ENCODE measurements at places on chromosomes 2 and 18. TPM values are rescaled to one million over a fixed set of nuclear protein-coding genes. Genes with fewer than 3 reads are reported as not detected.

DNA sequence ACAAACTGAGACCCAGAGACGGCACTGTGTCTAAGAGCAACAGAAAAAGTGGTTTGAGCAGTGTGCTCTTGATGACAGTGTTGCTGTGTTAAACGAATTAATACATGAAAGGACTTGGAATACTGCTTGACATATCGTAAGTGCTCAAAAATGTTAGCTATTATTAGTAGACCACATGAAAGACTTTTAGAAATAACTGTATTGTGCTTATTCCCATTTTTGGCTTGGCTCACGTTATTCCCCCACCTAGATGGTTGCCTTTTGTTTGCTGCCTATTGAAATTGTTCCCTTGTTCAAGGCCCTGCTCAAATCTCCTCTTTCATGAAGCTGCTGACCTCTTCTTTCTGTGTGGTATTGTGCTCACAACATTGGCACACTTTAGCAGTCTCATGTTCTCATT lies 27.8 kb upstream of the C2orf74 start:
- H3K4me1 ChIP-seq: no peaks in the 10 kb centered on the region
- H3K27ac ChIP-seq: no peak overlapping the region
- H3K36me3 ChIP-seq: no peaks in the 10 kb centered on the region
- DNase-seq: no peak
- no peaks in the 10 kb centered on the region for H3K27me3 ChIP-seq
- no peak overlapping the region for H3K4me3 ChIP-seq

GRCh38 chr18:78564030-78564429 lies 415.6 kb upstream of the SALL3 start:
- H3K4me3 ChIP-seq: no peak overlapping the region
- no peaks in the 10 kb centered on the region for H3K36me3 ChIP-seq
- no peak for DNase-seq
- H3K27ac ChIP-seq: no peak overlapping the region

Gene PDCD1
- 0.20 TPM for total RNA-seq

Gene USP40
- total RNA-seq: 19.9 TPM

DNA sequence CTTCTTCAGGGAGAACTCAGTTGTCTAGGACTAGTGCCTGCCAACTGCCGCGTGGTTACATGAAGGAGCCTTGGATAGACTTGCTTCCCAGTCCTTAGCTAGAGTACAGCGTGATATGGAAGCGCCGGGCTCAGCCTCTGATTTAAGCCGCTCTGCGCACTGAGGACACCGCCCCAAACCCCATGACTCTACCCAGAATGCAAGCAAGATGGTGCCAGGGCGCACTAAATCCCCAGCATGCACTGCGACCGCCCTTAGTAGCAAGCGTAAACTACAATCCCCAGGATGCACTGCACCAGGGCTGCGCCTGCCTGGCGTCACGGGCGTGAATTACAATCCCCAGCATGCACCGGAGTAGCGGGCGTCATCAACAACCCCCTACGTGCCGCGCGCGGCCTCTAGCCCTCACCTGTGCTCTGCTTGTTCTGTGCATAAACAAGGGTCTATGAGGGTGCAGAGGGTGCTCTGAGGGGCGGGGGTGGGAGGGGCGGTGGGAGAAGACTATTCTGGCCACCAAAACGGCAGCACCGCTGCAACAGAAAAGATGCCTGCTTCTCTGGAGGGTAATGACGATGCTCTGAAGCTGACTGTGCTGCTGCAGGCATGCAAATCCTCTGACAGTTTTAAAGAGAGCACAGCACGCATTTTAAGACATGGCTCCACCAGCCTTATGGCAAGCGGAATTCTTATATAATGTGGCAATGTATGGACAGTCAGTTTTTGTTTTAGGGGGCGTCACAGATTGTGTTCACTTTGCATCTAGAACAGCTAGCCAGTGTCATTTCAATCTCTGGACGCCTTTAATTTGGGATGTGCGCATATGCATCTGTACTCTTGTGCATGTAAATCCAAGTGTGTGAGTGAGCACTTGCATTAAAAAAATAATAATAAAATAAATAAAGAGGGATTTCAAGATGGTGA lies 282.5 kb upstream of the MYT1L start:
- H3K36me3 ChIP-seq: no peaks in the 10 kb centered on the region
- peak overlapping the region; percentile 14 for H3K27ac ChIP-seq
- no peaks in the 10 kb centered on the region for H3K4me1 ChIP-seq
- peak; percentile 85 for DNase-seq

DNA sequence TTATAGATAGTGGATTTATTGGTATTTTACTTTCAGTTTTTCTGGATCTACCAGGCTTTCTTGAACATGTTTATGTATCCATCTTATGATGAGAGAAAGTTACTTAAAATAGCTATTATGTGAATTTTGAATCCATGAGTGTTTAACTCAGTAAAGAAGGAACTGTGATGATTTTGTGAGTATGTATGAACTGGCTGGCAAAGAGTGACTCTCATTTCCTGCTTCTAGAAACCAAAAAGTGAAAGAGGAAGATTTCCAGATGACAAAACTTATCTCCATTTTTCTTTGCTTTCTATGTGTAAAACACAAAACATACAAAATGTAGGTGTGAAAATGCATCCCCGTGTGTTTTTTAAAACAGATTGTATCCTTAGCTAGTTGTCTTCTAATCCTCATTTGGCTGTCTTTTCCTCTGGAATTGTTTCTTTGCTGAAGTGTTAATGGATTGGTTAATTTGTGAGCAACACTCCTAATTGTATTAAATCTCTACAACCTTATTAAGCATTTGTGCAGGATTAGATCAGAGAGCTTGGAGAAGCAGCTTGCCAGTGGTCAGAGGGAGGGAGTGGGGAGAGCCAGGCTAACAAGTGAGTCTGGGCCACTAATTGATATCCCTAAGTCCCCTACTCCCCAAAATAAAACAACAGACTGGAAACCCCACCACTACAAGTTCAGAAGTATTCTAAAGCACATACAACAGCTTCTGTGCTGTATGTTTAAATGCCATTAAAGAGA lies 23.9 kb downstream of the PTPRM start:
- no peak overlapping the region for H3K4me3 ChIP-seq
- no peaks in the 10 kb centered on the region for H3K4me1 ChIP-seq
- no peak for DNase-seq
- no peaks in the 10 kb centered on the region for H3K27me3 ChIP-seq

- no peak overlapping the region for H3K27ac ChIP-seq
- no peaks in the 10 kb centered on the region for H3K36me3 ChIP-seq
- H3K4me1 ChIP-seq: no peaks in the 10 kb centered on the region
- no peak for DNase-seq
- no peak overlapping the region for H3K4me3 ChIP-seq
These were observed 686.3 kb upstream of the SETBP1 start for GRCh38 chr18:43994381-43994780.

Gene KCNG2
- not detected for total RNA-seq

Gene PARD6G
- total RNA-seq: 1.5 TPM

GRCh38 chr18:59633317-59633716 lies 63.9 kb downstream of the CCBE1 start:
- no peak for DNase-seq
- H3K36me3 ChIP-seq: no peaks in the 10 kb centered on the region
- no peak overlapping the region for H3K4me3 ChIP-seq
- no peaks in the 10 kb centered on the region for H3K4me1 ChIP-seq
- no peaks in the 10 kb centered on the region for H3K27me3 ChIP-seq
- no peak overlapping the region for H3K27ac ChIP-seq

GRCh38 chr2:101710471-101711318 lies 13.2 kb downstream of the MAP4K4 start:
- H3K36me3 ChIP-seq: no peaks in the 10 kb centered on the region
- no peak overlapping the region for H3K4me3 ChIP-seq
- no peak overlapping the region for H3K27ac ChIP-seq
- no peaks in the 10 kb centered on the region for H3K4me1 ChIP-seq

Gene PDE11A
- total RNA-seq: 8.8 TPM

Gene KCNK3
- 0.43 TPM for total RNA-seq

GRCh38 chr2:37059841-37060240 lies 24.3 kb downstream of the HEATR5B start:
- no peak for DNase-seq
- no peaks in the 10 kb centered on the region for H3K4me1 ChIP-seq
- H3K27me3 ChIP-seq: no peaks in the 10 kb centered on the region
- no peak overlapping the region for H3K4me3 ChIP-seq

DNA sequence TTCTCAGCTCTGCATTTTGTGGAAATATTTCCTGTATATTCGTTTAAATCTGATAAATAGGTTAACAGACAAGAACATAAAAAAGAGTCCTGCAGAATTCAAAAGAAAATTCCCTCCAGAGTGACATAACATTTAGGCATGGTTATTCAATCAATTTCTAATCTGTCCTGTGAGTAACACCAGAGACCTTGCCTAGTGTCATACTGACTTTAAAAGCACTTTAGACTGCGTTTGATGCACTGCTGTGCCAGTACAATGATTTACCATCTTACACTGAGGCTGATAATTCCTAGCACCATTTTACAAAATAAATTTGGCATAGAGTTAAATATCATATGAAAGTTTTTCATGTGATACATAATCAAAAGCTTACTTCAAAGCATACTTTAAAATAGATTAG lies 35.5 kb upstream of the CALCRL start:
- no peak overlapping the region for H3K27ac ChIP-seq
- peaks cover 6% of the 10 kb centered on the region for H3K4me1 ChIP-seq
- no peak overlapping the region for H3K4me3 ChIP-seq
- no peak for DNase-seq

Gene AQP12A
- total RNA-seq: not detected

Gene MYCN
- not detected for total RNA-seq

DNA sequence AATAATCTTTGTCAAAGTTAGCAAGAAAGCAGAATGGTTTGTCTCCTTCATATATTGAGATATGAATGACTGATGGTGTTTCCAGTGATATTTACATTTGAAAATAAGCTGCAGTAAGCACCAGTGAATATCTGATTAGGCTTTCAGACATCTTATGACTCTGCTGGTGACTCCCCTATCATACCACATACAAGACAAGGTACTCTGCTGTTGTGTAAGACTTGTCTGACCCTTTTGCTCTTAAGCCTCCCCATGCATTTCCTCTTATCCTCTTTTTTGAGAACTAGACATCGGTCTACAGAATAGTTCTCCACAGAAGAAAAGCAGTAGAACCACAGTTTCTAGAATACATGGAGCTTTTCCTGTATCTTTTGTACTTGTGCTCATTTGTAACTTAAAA lies 9.3 kb downstream of the POLI start:
- H3K4me3 ChIP-seq: no peak overlapping the region
- no peaks in the 10 kb centered on the region for H3K4me1 ChIP-seq
- H3K27me3 ChIP-seq: no peaks in the 10 kb centered on the region
- no peak overlapping the region for H3K27ac ChIP-seq
- DNase-seq: no peak

Gene COLEC11
- 47.6 TPM for total RNA-seq

Gene SERPINB3
- total RNA-seq: not detected

Gene FZD7
- 0.68 TPM for total RNA-seq

GRCh38 chr2:16125614-16126516 lies 185.5 kb downstream of the MYCN start:
- H3K4me1 ChIP-seq: no peaks in the 10 kb centered on the region
- H3K27ac ChIP-seq: no peak overlapping the region
- no peak for DNase-seq
- no peak overlapping the region for H3K4me3 ChIP-seq

- no peaks in the 10 kb centered on the region for H3K27me3 ChIP-seq
- no peaks in the 10 kb centered on the region for H3K4me1 ChIP-seq
- no peak overlapping the region for H3K4me3 ChIP-seq
- no peaks in the 10 kb centered on the region for H3K36me3 ChIP-seq
- DNase-seq: no peak
- no peak overlapping the region for H3K27ac ChIP-seq
These were observed 18.2 kb downstream of the PMS1 start for GRCh38 chr2:189802396-189802912.

- H3K27ac ChIP-seq: no peak overlapping the region
- DNase-seq: no peak
- H3K4me1 ChIP-seq: no peaks in the 10 kb centered on the region
- no peak overlapping the region for H3K4me3 ChIP-seq
- H3K36me3 ChIP-seq: no peaks in the 10 kb centered on the region
- no peaks in the 10 kb centered on the region for H3K27me3 ChIP-seq
These were observed 38.5 kb downstream of the NTSR2 start for GRCh38 chr2:11631462-11631861.

DNA sequence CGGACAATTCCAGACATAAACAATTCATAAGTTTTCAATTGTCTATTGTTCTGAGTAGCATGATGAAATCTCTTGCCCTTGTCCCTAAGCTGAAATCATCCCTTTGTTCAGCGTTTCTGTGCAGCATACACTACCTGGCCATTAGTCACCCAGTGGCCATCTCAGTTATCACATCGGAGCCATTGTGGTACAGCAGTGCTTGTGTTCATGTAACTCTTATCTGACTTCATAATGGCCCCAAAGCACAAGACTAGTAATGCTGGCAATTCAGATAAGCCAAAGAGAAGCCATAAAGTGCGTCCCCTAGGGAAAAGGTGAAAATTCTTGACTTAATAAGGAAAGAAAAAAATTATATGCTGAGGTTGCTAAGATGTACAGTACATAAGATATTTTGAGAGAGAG lies 127.2 kb downstream of the FHOD3 start:
- H3K4me1 ChIP-seq: no peaks in the 10 kb centered on the region
- no peak overlapping the region for H3K4me3 ChIP-seq
- DNase-seq: no peak
- no peaks in the 10 kb centered on the region for H3K36me3 ChIP-seq

- no peaks in the 10 kb centered on the region for H3K27me3 ChIP-seq
These were observed 6.4 kb upstream of the CLEC4F start for GRCh38 chr2:70826696-70827350.

- DNase-seq: no peak
- H3K4me1 ChIP-seq: no peaks in the 10 kb centered on the region
- H3K4me3 ChIP-seq: no peak overlapping the region
- H3K27ac ChIP-seq: no peak overlapping the region
These were observed 131.3 kb upstream of the ACAA2 start for GRCh38 chr18:49944663-49945062.

Gene KLHL41
- 3.7 TPM for total RNA-seq

DNA sequence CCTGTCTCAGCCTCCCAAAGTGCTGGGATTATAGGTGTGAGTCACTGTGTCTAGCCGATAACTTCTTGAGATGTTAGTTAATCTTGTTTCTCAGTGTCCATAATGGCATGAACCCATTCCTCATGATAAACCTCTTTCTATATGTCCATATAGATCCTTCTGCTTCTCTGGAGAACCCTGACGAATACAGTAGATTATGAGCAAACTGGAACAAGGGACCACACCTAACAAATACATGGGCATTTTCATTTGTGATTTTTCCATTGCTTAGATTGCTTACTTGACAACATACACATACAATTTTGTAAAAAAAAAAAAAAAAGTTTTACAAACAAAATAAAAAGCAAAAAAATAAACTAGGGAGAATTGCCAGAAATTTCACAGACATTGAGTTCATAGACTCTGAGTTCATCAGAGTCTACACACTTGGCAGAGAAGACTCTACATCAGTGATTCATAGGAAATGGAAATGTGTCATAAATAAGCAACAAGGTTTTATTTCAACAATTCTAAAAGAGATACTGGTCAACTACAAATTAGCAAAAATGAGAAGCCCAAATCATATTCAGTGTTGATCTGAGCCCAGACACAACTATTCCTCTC lies 96.7 kb downstream of the GALR1 start:
- H3K27me3 ChIP-seq: no peaks in the 10 kb centered on the region
- no peaks in the 10 kb centered on the region for H3K36me3 ChIP-seq
- H3K27ac ChIP-seq: no peak overlapping the region
- no peak for DNase-seq

GRCh38 chr18:525036-525797 lies 24.7 kb upstream of the COLEC12 start:
- DNase-seq: no peak
- no peaks in the 10 kb centered on the region for H3K27me3 ChIP-seq
- no peak overlapping the region for H3K4me3 ChIP-seq
- H3K36me3 ChIP-seq: no peaks in the 10 kb centered on the region
- H3K4me1 ChIP-seq: no peaks in the 10 kb centered on the region

Gene ICOS
- total RNA-seq: not detected

GRCh38 chr2:133734716-133735495 lies 166.6 kb upstream of the NCKAP5 start:
- no peak overlapping the region for H3K27ac ChIP-seq
- no peak for DNase-seq
- H3K36me3 ChIP-seq: no peaks in the 10 kb centered on the region
- no peaks in the 10 kb centered on the region for H3K4me1 ChIP-seq
